H1 (cell line): ENCODE measurements at places on chromosomes 12 and 14.

- no peak for DNase-seq
These were observed 232.1 kb upstream of the SEL1L start for GRCh38 chr14:81765651-81766275.

DNA sequence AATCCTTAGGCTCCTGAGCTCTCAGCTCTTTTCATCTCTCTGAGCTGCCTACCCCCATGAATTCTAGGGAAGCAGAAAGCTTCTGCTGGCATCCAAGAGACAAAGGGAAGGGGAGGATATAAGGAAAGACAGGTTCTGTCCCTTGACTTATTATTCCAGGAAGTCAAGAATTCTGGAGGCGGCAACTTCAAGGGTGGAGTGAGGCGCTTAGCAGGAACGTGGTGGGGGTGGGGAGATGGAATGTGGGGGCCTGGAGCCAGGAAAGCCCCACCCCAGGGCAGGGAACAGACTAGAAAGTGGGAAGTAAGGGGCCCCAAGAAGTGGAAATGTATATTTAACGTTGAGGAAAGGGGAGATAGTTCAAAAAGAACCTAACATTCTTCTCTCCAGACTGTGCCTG is 1.4 kb downstream of the CALCOCO1 start:
- DNase-seq = no peak

GRCh38 chr12:3355378-3355900 is 135.6 kb upstream of the PRMT8 start:
- no peak for DNase-seq

GRCh38 chr14:104105071-104105821 is 19.7 kb downstream of the ASPG start:
- no peak for DNase-seq

DNA sequence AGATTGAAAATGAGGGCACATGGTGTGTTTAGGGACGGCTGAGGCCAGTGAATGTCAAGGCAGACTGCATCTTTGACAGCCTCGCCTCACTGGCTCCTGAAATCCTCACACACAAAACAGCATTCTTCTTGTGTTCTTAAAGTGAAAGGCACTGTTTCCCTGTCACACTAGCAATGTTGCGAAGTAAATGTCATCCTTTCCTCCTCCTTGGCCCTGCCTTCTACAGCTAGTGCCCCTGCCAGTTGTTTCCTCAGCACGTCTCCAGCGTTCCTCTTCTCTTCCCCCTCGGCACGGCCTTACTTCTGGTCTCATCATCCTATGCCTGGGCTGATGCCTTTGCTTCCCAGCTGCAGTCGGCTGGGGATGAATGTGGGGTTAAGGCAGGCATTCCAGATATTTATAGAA is 129.4 kb upstream of the DNM1L start:
- no peak for DNase-seq
